Activated naive CD4-positive, alpha-beta T cell (primary cell): ENCODE measurements at places on chromosomes 7 and 10.

GRCh38 chr10:98096316-98096715 lies 38.1 kb upstream of the R3HCC1L start:
- no peak for DNase-seq

GRCh38 chr7:4943297-4943696 lies 15.7 kb downstream of the MMD2 start:
- DNase-seq = no peak

GRCh38 chr10:33376476-33376875 lies 42.0 kb upstream of the NRP1 start:
- DNase-seq = no peak

GRCh38 chr10:6346631-6347030 lies 143.9 kb downstream of the PFKFB3 start:
- DNase-seq = no peak

GRCh38 chr10:113891476-113891875 lies 37.0 kb downstream of the NHLRC2 start:
- no peak for DNase-seq

- DNase-seq = no peak
These were observed 447.8 kb upstream of the C7orf33 start for GRCh38 chr7:148142660-148143248.

DNA sequence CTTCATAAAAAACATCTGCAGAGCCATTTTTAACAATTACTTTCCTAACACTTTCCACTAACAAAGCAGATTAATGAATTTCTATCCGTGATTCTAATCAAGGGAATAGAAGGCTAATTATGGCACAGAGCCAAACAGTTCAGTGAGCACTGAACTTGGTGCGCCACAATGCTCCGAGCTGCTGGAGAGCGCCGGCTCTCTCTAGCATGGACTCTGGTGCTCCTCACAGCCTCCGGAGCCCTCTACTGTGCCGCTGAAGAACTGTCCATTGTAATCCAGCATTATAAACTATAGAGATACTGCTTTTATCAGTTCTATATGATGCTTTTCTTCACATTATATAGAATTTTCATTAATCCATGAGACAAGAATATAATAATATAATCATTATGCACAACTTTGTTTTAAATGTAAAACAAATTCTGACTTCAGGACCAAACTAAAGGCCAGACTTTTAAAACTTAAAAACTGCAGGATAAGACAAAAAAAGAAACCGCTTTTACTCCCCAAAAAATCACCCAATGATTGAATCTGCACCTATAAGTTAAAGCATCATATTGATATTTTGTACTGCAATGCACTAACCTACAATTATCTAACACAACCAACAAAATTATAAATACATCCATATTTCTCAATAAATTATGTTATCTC lies 123.6 kb downstream of the RNF32 start:
- DNase-seq = no peak
